ENCODE measurements at places on chromosomes 6 and 20.

GRCh38 chr6:52330470-52330869 is 31.5 kb upstream of the PAQR8 start:
- no peak for DNase-seq

- DNase-seq = no peak
These were observed 91.6 kb downstream of the PRND start for GRCh38 chr20:4813076-4813862.

- DNase-seq = no peak
These were observed 1.0 kb upstream of the DUSP22 start for GRCh38 chr6:291204-291696.

- no peak for DNase-seq
These were observed 303.9 kb downstream of the GMDS start for GRCh38 chr6:1941534-1941933.

GRCh38 chr6:98981473-98981872 is 33.7 kb upstream of the FBXL4 start:
- DNase-seq = no peak

GRCh38 chr6:74069089-74069581 is 373.1 kb downstream of the CD109 start:
- no peak for DNase-seq

- DNase-seq = no peak
These were observed 5.1 kb downstream of the RRBP1 start for GRCh38 chr20:17676942-17677341.

DNA sequence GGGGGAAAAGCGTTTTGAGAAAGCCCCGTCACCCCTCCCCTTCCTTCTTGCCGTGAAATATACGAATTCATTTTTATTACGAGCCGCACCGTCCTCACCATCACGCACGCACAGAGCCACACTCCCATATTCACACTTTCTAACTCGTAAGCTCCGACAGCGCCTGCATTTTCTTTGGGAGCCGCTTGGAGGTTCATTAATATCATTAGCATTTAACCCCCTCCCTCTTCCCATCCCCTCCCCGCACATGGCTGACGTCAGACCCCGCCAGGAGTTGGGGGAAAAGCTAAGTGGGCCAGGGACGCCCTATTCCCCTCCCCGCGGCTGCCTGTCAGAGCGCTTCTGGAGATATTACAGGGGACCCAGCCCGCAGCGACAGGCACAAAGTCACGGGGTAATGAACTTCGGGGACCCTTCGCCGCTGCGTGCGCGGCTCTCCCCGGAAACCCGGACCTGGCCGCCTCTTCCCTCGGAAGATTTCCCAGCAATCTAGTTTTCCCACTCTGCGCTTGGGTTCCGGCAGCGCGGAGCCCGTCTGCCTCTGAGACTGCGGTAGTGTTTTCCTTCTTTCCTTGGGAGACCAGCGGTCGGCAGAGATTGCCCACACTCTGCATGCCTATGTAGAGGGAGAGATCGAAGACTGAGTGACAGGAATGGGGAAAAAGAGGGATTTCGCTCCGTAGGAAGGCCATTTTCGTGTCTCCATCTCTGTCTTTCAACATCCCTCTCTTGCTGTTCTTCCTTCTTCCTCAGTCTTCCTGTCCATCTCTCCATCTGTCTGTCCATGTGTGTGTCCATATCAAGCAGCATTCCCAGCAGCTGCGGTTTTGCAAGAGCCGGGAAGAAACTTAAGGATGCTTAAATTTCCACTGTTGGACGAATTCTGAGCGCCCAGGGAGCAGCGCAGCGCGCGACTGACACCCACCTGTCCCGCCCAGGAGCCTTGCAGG is at the start of gene NR2E1:
TSS of gene NR2E1 (plus strand) at position 309 of the 950 bp plus-strand sequence. CDS start 744 bp downstream, outside the sequence.
- DNase-seq = no peak

DNA sequence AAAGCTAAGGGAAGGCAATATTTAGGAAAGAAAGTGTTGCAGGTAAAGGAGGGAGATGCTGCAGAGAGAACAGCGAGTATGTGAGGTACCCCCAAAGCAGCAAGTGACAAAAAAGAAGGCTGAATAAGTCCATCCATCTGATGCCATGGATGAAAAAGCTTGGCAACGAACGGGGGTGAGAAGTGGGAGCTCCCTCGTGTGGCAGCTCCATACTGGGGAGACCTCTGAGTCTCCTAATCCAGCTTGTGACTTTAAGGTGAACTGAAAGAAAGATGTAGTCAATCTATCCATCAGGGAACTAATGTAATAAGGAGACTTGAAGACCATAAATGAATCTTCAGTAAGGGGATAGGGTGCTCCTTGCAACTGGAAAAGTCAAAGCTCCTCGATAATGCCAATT is 156.6 kb downstream of the OTOR start:
- no peak for DNase-seq

GRCh38 chr6:125948455-125948854 is 8.1 kb upstream of the HINT3 start:
- no peak for DNase-seq

DNA sequence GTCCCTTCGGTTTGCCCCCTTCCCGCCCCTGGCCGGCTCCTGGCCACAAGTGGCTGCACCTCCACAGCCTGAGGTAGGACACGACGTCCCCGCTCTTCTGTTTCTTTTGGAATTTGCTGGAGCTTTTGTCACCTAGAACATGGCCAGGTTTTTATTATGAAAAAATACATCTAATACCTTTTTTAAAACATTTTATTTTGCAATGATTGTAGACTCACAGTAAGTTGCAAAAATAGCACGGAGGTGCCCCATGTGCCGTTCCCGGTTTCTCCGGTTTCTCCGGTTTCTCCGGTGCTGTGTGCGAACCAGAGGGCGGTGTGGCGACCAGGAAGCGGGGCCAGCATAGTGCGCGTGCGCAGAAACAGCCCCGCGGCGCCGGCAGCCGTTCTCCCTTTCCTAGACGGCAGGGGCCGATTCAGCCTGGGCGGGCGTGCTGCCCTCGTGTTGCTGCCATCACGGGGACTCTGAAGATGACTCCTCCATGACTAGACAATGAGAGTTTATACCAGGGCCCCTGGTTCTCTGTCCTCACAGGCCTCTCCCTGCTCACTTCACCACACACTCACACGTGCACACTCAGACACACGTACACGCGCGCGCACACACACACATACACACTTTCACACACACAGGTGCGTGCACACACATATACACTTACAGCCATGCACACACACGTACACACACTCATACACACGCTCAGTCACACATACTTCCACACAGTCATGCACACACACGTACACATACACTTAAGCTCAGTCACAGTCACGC is 102.1 kb downstream of the TMEM242 start:
- peak; percentile 92 for DNase-seq

DNA sequence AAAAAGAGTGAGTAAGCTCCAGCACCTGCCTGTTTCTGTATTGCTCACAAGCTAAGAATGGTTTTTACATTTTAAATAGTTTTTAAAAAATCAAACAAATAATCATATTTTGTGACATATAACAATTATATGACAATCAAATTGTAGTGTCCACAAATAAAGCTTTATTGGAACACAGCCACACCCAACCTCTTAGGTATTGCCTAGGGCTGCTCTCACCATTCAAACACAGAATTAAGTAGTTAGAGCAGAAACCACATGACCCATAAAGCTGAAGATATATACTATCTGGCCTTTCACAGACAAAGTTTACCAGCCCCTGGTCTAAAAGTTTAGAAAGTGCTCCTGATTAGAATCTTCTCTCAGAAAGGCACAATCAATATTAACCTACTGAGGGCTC is 11.2 kb downstream of the TNFRSF21 start:
- no peak for DNase-seq

GRCh38 chr6:85506441-85507093 is 56.7 kb downstream of the NT5E start:
- DNase-seq = no peak

DNA sequence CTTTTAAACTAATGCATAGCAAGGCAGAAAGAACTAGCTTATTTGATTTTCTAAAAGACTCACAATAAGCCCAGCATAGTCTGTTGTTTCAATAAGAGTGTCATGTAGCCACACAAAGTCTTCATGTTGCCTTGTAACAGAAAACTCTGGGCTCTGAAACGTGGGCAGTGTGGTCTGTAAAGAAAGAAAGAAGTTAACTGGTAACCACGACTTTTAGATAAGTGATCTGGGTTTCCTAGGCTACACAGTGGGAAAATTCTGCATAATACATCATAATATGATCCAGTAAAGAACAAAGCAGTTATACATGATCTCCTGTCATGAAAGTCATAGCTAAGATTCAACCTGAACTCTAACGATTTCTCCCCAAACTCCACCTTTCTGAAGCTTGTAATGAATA is 13.3 kb downstream of the SNX5 start:
- no peak for DNase-seq

- DNase-seq = no peak
These were observed 2.0 kb downstream of the ECT2L start for GRCh38 chr6:138797806-138798446.

GRCh38 chr6:150687508-150687907 is 87.8 kb downstream of the PLEKHG1 start:
- DNase-seq = no peak

GRCh38 chr6:127457456-127458064 is 1.6 kb downstream of the KIAA0408 start:
- DNase-seq = no peak

DNA sequence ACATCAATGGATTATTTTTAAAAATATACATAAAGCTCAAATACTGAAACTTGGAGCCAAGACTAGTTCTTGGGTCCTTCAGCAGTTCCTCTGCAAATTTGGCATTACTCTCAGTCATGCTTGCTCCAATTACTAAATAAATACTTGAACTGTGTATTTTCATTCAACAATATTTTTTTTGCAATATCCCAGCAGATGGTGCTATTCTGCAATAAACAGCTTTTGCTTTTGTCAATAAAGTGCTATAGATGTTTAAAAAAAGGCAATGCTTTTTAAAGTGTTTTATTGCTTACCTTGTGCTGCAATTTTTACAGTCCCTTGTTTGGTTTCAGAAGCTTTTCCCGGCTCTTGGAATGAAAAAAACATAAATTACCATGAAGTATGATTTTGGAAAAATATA is 243.4 kb downstream of the TRDN start:
- no peak for DNase-seq

- no peak for DNase-seq
These were observed 4.5 kb downstream of the ZDHHC14 start for GRCh38 chr6:157385482-157385881.

GRCh38 chr6:56658326-56658725 is 15.6 kb upstream of the DST start:
- DNase-seq = no peak

DNA sequence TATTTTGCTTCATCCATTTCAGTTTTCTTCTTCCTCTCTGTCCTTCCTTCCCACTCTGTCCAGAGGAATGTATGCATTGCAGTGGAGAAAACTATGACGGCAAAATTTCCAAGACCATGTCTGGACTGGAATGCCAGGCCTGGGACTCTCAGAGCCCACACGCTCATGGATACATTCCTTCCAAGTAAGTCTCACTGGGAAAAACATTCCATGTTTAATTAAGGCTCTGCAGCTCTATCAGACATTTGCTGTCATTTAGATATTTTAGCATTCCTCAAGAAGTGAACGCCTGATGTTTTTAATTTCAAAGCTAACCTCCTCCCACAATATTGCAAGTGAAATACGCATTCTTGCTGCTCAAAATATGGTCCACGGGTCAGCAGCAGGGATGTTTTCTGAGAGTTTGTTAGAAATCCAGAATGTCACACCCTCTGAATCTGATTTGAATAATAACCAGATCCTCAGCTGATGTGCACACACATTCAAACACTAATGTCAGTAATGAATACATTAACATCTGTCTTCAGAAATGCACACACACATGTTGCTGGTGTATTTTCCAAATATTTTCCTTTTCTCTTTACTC is 12.8 kb downstream of the PLG start:
- DNase-seq = no peak

DNA sequence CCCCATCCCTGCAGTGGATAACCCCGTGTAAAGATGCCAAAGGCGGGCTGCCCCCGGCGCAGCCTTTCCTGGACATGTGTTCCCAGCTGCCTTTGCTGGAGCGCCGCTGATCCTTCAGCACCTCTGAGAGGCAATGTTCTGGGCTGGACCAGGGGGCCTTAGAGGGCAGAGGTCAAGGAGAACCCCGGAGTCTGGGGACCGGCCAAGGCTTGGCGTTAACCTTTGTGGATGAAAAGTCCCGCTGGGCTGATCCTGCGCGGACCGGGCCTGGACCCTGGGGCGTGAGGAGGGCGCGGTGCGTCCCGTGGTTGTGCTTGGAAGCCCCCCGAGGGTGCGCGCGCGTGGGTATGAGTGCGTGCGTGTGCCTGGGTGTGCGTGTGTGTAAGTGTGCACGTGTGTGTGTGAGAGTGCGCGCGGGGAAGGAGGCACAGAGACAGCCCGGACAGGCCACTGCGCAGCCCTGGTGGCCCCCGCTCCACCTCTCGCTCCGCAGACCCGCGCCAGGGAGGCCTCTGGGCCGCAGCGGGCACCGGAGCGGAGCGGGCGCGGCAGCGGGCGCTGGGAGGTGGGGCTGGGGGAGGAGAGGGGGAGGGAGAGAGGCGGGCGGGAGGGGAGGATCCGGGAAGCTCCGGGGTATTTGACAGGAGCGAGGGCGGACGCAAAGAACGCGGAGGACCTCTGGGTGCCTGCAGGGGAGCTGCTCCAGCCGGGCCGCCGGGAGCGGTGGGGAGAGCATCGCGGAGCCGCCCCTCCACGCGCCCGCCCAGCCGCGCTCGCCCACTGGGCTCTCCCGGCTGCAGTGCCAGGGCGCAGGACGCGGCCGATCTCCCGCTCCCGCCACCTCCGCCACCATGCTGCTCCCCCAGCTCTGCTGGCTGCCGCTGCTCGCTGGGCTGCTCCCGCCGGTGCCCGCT is at the start of gene SMOC2:
TSS of gene SMOC2 (plus strand) at position 665 of the 914 bp plus-strand sequence. CDS start at position 852, 187 bp downstream.
- peak; percentile 51 for DNase-seq

- no peak for DNase-seq
These were observed 479.1 kb upstream of the GJE1 start for GRCh38 chr6:141653590-141653989.

DNA sequence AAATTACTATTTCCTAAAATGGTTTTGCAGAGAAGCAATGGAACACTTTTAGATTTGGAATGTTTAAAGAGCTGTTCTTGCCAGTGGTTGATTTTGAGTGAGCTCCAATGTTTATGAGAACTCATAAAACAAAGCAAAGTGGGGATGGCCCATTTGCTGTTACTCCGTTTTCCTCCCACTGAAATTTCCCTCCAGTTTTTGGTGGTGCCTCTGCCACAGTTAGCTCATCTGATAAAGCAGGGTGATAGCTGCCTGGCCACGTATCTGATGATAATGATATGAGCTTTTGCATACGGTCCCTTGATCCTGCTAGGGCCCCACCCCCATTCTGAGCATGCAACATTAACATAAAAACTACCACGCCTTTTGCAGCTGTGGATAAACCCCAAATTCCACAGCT is 10.4 kb downstream of the CD83 start:
- no peak for DNase-seq

All from mesothelial cell of epicardium (in vitro differentiated cells).